Uterus (tissue), 4 donors: ENCODE measurements at places on chromosomes 3 and 15. TPM values are rescaled to one million over a fixed set of nuclear protein-coding genes. Genes with fewer than 3 reads are reported as not detected.

Gene PLCH1
- 0.77 TPM for total RNA-seq

Gene CNTN3
- total RNA-seq: 0.29 TPM

- no peak for DNase-seq
- no peaks in the 10 kb centered on the region for H3K4me1 ChIP-seq
- H3K36me3 ChIP-seq: no peaks in the 10 kb centered on the region
- no peaks in the 10 kb centered on the region for H3K27me3 ChIP-seq
- no peak overlapping the region for H3K27ac ChIP-seq
Observed at GRCh38 chr15:100710744-100711515, 108.5 kb downstream of the ASB7 start.

GRCh38 chr3:8584661-8585060 lies 59.9 kb downstream of the SSUH2 start:
- H3K36me3 ChIP-seq: no peaks in the 10 kb centered on the region
- H3K27ac ChIP-seq: no peak overlapping the region
- no peaks in the 10 kb centered on the region for H3K27me3 ChIP-seq
- H3K4me3 ChIP-seq: no peak overlapping the region
- DNase-seq: no peak

GRCh38 chr15:70869346-70869745 lies 15.4 kb upstream of the LARP6 start:
- peak overlapping the region; percentile 36 for H3K27ac ChIP-seq
- DNase-seq: no peak
- no peaks in the 10 kb centered on the region for H3K36me3 ChIP-seq
- H3K27me3 ChIP-seq: no peaks in the 10 kb centered on the region
- H3K4me3 ChIP-seq: no peak overlapping the region
- no peaks in the 10 kb centered on the region for H3K4me1 ChIP-seq
